ENCODE measurements at places on chromosomes 7 and 10.

DNA sequence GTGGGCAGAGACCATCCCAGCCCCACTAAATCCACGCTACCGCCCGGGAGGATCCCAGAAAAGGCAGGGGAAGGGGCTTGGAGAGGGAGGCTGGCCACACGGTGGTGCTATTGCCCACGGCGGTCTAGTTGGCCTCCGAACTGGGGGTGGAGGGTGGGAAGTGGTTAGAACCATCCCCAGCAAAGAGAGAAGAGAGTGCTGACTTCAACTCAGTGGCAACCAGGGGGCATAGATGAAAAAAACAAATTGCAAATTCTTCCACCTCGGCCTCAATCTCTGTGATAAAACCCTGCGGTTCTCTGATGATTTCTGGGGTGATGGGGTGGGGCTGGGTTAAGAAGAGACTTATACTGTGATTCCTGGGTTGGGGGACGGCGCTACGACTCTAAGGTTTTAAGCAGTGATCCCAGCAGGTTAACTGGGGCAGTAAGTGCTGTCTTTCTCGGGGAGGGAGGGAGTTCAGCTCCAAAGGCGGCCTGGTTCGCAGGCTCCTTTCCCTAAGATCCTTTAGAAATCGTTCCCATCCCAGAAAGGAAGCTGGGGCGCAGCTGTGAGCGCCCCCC, 154.5 kb upstream of the LYZL2 start:
- DNase-seq = peak; percentile 90

DNA sequence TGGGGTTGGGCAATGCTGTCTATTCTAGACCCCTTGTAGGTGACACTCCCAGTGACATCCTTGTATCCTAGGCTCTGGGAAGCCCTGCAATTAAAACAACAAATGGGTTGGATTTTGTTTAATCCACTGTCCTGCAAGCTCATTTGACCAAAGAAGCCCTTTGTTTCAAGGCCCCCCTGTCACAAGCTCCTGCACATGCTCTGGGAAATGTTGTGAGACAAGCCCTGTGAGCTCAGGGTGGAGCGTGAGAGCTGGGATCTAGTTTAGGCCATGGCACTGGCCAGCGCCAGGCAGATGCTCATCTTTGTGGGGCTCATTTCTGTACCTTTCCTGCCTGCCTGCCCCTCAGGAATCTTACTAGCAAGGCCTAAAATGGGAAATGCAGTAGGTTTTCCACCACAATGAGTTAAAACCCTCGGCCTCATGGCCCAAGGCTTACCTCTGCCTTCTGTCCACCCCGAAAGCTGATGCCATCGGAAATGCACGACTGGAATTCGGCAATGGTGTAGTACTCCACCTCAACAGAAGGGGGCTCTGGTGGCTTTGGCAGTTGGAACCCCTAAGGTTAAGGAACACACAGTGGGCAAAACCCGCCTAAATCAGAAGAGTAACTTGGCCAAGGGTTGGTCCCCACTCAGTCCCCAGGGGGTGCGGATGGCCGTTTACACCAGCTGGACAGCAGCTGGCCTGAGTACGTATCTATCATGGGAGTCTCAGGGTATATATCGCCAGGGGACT, 112.0 kb downstream of the NEURL1 start:
- peak; percentile 62 for DNase-seq

- DNase-seq = no peak
Measured at GRCh38 chr10:79079490-79080355, 11.0 kb downstream of the ZMIZ1 start.

DNA sequence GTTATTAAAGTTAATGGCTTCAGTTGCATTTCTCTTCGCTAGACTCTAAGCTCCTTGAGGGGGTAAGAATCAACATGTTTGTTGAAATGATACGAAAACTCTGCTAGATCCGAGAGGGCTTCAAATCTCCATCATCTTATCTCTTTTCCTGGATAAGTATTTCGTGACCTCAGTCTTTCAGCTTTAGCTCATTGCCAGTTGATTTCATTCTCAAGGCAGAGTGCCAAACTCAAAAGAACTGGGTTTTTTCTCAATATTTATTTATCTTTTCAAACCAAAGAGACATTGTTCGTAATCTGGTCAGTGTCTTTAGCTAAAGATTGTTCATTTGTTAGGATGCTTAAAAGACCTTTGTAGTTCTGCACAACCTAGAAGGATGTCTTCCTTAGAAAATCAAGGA, 108.9 kb downstream of the ARID5B start:
- no peak for DNase-seq

GRCh38 chr10:49624629-49625028, 10.8 kb downstream of the CHAT start:
- no peak for DNase-seq

- DNase-seq = no peak
Measured at GRCh38 chr7:79452032-79452494, 1.4 kb downstream of the MAGI2 start.

- no peak for DNase-seq
Measured at GRCh38 chr7:134126146-134126545, 994 bp upstream of the LRGUK start.

Data from activated CD8-positive, alpha-beta memory T cell treated with anti-CD3 and anti-CD28 coated beads, Interleukin-2, amount 10 ng/mL, durations not matched to agents 7 days and 5 days (primary cell).